ENCODE measurements at places on chromosomes 6 and 20. TPM values are rescaled to one million over a fixed set of nuclear protein-coding genes. Genes with fewer than 3 reads are reported as not detected.

DNA sequence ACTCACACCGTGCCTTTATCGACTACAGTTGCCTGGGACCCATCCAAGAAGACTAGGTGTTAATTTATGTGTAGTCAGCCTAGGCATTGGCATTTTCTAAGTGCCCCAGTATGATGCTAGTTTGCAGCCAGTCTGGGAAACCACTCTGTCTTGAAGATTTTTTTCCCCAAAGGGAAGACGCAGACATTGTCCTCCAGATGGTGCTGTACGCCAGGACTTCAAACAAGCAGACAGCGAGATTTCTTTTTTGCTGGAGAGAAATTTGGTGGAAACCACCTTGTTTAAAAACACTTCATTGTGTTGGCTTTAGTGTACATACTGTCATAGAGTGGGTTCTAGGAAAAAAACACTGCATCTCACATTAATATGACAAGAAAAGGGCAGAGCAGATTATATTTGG, 30.0 kb downstream of the ALDH5A1 start:
- H3K27ac ChIP-seq, result no peak overlapping the region
- no peaks in the 10 kb centered on the region for H3K4me1 ChIP-seq
- peak; percentile 30 for DNase-seq
- no peaks in the 10 kb centered on the region for H3K27me3 ChIP-seq

DNA sequence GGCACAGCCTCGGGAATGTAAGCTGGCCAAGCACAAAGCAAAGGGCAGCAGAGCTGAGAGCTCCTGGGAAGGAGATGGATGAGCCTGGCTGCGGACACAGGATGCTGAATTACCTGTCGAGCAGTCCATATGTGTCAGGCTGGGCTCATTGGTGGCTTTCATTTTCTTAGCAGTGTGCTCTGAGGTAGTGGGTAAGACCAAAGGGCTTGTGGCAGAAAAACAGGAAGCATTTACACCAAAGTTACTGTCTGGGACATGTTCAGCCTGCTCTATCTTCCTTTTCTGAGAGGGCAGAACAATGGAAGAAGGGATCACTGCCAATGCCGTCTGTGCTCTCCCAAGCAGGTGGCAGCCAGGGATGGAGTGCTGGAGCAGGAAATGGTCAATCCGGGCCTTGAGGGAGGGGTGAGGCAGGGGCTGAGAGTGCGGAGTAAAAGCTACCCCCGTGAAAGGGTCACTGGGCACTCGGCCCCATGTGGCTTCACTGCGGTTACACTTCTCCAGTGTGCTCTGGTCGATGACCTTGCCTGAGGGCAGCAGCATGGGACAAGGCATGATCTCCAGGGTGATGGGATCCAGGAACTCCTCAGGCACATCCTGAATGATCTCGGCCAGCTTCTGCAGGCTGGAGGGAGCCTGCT, 36.9 kb upstream of the AVP start:
- H3K36me3 ChIP-seq, result peaks cover 3% of the 10 kb centered on the region
- no peak overlapping the region for H3K27ac ChIP-seq
- DNase-seq, result no peak

DNA sequence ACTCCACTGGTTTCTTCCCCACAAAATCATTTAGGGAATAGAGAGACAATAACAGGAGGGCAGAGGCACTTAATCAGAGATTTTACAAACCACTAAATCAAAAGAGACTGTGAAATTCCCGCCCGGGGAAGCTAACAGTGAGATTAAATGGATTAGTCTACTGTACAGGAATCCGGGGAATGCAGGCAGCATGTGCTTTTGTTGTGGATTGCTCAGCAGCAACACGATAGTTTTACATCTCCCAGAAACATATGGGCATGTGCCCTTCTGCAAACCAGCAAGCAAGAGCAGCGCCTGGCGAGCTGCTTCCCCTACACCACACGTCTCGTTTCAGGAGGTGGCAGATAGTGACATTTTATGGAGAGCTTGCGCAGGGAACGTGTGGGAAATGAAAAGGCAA, 382.3 kb downstream of the CD83 start:
- no peak overlapping the region for H3K27ac ChIP-seq
- H3K4me1 ChIP-seq, result peaks cover 9% of the 10 kb centered on the region

DNA sequence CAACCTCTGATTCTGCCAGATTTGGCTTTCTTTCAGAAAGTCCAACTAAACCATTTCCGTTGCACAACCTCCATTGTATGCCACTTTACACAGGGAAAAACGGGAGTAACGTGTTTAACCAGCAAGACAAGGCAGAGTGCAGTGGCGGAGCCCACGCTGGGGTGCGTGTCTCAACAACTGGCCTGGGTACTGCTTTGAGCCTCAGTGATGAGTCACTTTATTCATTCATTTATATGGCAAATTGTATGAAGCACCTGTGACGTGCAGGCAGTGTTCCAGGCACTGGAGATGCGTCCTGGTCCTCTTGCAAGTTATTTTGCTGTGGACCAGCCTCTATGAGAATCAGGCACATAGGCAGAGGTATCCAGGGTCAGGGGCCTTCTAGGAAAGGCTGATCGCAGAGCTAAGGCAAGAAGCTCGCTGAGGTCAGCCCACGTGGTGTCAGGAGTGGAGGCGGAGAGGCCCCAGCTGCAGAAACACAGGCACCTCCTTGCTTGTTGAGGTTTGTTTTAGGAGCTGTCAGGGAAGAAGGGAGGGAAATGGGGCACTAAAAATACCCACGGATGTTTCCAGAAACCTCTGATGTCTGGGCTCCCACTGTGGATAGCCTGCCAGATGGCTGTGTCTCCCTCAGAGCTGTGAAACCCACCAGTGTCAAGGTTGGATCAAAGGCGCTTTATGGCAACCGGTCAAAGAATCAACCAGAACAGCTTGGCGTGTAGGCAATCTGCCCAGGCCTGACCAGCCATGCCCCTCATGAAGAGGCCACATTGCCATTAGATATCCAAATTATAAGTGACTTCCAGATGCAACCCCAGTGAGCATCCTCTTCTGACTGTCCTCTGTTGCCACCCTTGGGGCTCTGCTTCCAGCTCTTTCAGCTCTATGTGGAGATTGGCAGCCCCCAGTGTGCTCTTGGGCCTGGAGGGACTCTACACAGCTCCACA, 157.2 kb downstream of the CD83 start:
- no peaks in the 10 kb centered on the region for H3K36me3 ChIP-seq
- H3K4me1 ChIP-seq, result peaks cover 30% of the 10 kb centered on the region
- peak; percentile 16 for DNase-seq
- H3K4me3 ChIP-seq, result no peak overlapping the region

DNA sequence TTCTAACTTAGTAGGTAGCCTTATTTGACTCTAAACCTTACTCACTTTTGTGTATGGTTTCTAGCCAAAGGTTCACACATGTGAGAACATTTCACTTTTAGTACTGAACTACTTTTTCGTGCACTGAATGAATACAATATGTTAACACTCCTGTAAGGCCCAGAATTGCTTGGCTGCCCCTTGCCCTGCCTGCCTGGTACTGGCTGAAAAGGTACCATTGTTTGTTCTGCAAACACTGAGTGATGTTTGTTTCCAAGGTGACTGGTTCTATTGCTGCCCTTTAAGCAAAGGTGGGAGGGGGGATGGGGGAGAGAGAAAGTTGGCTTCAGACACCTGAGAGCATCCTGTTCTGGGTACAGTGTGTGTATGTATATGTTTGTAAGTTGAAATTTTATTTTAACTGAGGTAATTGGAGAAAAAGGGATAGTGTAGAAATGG, 31.2 kb downstream of the RREB1 start:
- no peak overlapping the region for H3K27ac ChIP-seq
- H3K36me3 ChIP-seq, result no peaks in the 10 kb centered on the region
- H3K4me3 ChIP-seq, result no peak overlapping the region
- DNase-seq, result no peak

DNA sequence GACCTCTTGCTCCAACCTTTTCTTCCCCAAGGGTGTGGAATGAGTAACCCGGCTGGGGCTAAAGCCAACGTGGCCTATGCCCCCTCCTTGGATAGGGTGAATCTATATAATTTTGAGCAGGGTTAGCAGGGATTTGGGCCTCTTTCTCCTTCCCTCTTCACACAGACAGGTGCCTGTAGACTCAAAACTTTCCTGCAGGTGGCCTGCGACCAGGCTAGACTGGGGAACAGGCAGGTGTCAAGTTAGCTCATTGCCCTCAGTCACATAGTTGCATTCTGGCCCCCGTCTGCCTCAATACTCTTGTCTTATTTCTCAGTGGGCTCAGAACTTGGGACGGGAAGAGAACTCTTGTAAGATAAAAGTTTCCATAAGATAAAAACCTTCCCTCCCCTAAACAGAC, 243.0 kb downstream of the ATXN1 start:
- H3K4me1 ChIP-seq, result peaks cover 23% of the 10 kb centered on the region
- no peak overlapping the region for H3K4me3 ChIP-seq
- no peaks in the 10 kb centered on the region for H3K27me3 ChIP-seq
- DNase-seq, result no peak

- no peak for DNase-seq
- no peaks in the 10 kb centered on the region for H3K27me3 ChIP-seq
- no peak overlapping the region for H3K4me3 ChIP-seq
- H3K4me1 ChIP-seq, result peaks cover 44% of the 10 kb centered on the region
- H3K36me3 ChIP-seq, result no peaks in the 10 kb centered on the region
Measured at GRCh38 chr6:22149096-22149495, 147.7 kb downstream of the PRL start.

DNA sequence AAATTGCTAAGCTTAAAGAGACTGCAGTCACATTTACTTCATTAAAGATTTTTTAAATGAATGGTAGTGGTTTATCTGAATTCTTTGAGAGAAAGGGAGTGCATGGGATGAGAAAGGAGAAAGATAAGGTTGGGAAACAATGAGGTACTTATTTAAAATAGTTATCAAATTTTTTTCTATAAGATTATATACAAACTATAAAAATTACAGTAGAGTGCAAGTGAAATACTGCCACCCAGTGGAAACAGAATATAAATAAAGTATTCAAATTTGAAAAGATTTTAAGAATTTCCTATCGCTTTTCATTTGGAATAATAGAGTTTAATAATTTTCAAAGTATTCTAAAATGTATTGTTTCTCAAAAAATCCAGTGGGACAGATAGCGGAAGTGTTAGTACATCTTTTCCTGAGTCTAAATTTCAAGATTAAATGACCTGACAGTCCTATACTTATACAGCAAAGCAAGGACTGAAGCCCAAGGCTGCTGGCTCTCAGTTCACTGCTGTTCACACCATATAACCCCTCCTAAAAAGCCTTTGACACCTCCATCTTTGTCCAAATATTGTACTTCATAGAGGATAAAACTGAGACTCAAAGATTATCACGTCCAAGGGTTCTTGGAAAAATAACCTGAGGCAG, 31.1 kb downstream of the EPM2A start:
- H3K27ac ChIP-seq, result no peak overlapping the region
- peaks cover 13% of the 10 kb centered on the region for H3K4me1 ChIP-seq
- H3K4me3 ChIP-seq, result no peak overlapping the region
- no peak for DNase-seq
- H3K27me3 ChIP-seq, result no peaks in the 10 kb centered on the region

GRCh38 chr6:25534942-25535631, 116.9 kb upstream of the SCGN start:
- H3K4me1 ChIP-seq, result no peaks in the 10 kb centered on the region
- H3K27ac ChIP-seq, result no peak overlapping the region
- no peaks in the 10 kb centered on the region for H3K27me3 ChIP-seq
- DNase-seq, result no peak
- H3K36me3 ChIP-seq, result no peaks in the 10 kb centered on the region

- H3K36me3 ChIP-seq, result no peaks in the 10 kb centered on the region
- DNase-seq, result no peak
- no peak overlapping the region for H3K27ac ChIP-seq
- H3K27me3 ChIP-seq, result no peaks in the 10 kb centered on the region
- H3K4me3 ChIP-seq, result no peak overlapping the region
- no peaks in the 10 kb centered on the region for H3K4me1 ChIP-seq
Measured at GRCh38 chr6:125030969-125031368, 68.7 kb downstream of the RNF217 start.

DNA sequence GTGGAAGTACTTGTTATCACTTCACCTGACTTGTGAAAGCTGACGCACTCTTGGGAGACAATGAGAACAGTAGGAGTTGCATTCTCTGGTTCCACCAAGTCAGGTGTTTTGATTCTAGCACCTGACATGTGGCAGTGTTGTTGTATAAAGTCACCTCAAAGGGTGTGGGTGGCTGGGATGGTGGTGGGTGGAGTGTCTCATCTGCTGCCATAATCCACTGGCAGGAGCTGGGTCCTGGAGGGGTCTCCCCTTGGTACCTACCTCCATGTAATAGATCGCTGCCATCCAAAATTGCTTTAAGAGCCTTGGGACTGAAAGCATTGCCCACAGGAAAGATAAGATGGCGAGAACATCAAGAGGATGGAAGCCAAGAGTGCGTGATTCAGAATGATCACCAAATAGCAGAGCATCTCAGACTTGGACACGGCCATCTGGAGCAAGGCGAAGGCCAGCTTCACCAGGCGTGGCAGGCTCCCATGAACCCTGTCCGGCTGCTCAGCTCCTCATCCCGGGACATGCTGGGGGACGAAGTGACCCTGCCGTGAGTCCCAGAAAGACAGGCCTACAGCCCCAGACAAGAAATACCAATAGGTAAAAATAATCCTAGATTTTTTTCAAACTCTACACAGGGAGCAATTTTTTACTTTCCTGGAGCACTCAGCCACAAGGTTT, 56.6 kb downstream of the NPEPL1 start:
- no peak for DNase-seq
- H3K27me3 ChIP-seq, result peaks cover 2% of the 10 kb centered on the region
- H3K27ac ChIP-seq, result no peak overlapping the region
- H3K4me1 ChIP-seq, result no peaks in the 10 kb centered on the region
- H3K36me3 ChIP-seq, result no peaks in the 10 kb centered on the region
- H3K4me3 ChIP-seq, result no peak overlapping the region

GRCh38 chr6:6366803-6367202, 46.3 kb upstream of the F13A1 start:
- H3K36me3 ChIP-seq, result no peaks in the 10 kb centered on the region
- H3K27me3 ChIP-seq, result no peaks in the 10 kb centered on the region
- H3K27ac ChIP-seq, result no peak overlapping the region

DNA sequence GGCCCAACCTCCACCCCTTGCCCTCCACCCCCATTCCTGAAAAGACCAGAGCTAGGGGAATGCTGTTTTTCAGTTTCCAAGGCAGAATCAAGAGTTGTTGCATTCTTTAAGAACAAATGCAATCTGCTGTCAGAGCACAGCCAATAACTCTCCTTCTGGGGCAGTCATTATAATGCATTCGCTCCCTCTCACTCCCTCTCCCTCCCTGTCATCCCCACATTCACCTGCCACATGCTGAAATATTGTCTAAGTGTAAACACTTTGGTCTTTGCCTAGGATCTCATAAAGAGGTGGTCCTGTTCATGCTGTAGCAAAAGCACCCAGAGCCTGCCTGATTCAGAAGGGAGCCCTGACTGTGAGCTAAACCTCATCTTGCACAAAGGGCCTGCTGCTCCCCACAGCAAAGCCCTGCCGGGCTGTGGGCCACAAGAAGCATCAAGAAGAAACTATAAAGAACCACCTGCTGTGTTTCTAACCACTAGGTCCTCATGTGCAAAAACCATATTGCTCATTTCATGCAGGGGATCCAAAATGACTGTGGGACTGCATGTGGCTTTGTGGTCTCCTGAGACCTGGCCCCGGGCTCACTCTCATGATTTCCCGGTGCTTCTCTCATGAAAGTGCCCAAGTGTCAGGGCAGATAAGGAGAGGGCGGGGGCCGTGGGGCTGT, 85.6 kb downstream of the GPR6 start:
- no peak overlapping the region for H3K27ac ChIP-seq
- no peak overlapping the region for H3K4me3 ChIP-seq
- H3K4me1 ChIP-seq, result no peaks in the 10 kb centered on the region

Gene THBS2
- total RNA-seq, result 260 TPM

Gene GJA10
- total RNA-seq, result not detected

Gene MICB
- total RNA-seq, result 4.1 TPM

Gene LST1
- total RNA-seq, result not detected

Gene SPEF1
- total RNA-seq, result 0.45 TPM

Gene NRN1
- total RNA-seq, result 1.0 TPM

Data from astrocyte (in vitro differentiated cells and primary cell).